ENCODE measurements at places on chromosomes 13 and 19.

DNA sequence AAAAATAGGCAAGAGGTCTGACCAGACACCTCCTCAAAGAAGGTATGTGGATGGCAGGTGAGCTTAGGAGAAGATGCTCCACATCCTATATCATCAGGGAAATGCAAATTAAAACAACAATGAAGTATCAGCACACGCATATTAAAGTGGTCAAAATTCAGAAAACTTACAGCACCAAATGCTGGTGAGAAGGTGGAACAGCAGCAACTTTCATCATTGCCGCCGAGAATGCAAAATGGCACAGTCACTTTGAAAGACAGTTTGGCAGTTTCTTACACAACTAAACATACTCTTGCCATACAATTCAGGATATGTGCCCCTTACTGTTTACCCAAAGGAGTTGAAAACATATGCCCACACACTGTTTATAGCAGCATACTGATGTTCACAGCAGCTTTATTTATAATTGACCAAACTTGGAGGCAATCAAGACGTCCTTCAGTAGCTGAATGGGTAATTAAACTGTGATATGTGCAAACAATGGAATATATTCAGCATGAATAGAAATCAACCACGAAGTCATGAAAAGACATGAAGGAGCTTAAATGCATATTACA, 22.5 kb downstream of the OR10H4 start:
- no peak for DNase-seq

- no peak for DNase-seq
Measured at GRCh38 chr13:50268500-50268899, 253.3 kb downstream of the KCNRG start.

DNA sequence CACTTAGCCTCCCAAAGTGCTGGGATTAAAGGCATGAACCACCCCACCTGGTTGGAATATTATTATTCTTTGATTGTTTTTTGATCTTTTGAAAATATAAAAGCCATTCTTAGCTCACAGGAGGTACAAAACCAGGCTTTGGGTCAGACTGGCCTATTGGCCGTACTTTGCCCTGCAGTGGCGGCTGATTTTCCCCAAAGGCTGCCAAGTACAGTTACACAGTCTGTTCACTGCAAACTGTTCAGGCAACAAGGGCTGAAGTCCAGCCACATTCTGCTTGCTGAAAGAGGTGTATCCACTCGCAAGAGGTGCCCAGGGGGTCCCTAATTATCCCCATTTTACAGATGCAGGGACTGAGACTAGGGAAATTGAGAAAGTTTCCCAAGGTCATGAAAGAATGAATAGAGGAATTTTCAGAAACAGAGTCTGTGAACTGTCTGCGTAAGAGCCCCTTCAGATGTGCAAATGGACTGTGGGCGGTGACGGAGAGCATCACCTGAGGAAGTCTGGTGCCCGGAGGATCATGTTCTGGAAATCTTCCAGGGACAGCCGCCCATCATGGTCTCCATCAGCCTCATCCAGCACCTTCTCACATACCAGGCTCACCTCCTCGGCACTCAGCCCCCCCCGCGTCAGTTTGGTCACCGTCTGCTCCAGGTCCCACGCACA, 9.0 kb downstream of the CIB3 start:
- DNase-seq, result no peak

DNA sequence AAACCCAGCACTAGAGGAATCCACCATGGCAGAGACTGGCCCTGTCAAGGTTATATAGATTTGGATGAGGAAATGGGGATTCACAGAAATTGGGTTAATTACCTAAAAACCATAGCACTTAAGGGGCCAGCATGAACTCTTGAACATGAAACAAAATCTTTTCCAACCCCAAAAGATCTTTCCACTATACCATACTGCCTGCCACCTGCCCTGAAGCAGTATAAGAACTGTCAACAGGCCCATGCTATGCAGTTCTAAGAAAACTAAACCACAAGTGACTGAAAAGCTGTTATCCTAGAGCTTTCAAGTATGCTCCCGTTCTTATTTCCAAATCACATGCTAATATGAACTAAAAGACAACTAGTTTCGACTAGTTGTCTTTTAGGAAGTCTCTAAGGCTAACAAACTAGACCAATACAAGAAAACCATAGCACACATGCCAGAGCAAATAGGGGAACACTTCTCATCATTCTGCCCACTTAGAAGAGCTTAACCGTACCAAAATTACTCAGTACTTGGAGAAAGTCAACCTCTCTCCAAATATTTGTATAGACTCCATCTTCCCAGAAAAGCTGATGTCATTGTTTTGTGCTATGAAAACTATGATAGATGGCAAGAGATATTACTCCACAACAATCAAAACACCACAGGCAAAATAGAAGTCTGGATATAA, 27.5 kb downstream of the HSPH1 start:
- DNase-seq, result no peak

GRCh38 chr19:58456111-58456510, 4.7 kb downstream of the ZNF324B start:
- DNase-seq, result no peak

GRCh38 chr13:112785483-112785856, 95.6 kb downstream of the ATP11A start:
- DNase-seq, result no peak

DNA sequence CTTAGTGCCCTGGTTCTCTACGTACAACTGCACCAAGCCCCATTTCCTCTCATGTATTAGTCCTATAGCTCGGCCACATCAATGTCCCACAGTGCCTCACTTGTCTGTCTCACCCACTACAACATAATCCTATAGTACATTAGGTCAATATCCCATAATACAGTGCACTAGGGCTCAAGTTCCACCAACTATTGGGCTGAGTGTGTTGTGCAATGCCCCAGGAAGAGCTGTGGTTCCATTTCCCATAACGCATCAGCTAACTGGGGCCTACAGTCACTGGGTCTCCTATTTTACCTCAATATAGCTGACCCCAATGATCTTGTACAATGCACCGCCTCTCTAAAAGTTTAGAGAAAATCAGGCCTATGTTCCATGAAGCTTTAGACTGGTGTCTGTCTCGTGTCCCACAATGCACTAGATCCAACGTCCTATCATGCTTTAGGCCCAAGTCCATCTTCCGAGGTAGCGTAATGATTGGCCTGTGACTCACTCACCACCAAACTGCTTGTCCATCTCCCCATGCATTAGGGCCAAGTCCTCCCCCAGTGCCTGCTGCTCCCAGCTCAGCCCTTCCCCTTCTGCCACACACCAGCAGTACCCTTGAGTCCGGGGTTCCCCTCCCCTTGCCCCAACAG, 21.8 kb downstream of the TSKS start:
- no peak for DNase-seq

DNA sequence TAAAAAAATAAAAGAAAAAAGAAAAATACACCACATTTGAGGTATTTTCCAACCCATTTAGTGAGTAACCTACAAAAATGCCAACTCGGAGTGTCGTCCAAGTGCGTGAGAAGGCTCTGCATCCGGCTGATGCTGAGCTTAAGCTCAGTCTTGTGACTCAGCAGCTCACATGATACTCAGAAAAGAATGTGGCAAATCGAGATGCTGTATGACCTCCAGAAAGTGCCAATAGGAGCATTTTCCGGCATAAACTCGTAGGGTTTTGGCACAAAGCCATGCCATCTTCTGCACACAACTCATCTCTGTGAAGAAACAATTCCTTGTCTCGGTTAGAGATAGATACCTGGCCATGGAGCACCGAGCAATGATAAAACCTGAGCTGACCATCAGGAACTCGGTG, 58.5 kb downstream of the TRPM4 start:
- no peak for DNase-seq

GRCh38 chr19:40441719-40442253, 2.3 kb downstream of the SERTAD3 start:
- no peak for DNase-seq

DNA sequence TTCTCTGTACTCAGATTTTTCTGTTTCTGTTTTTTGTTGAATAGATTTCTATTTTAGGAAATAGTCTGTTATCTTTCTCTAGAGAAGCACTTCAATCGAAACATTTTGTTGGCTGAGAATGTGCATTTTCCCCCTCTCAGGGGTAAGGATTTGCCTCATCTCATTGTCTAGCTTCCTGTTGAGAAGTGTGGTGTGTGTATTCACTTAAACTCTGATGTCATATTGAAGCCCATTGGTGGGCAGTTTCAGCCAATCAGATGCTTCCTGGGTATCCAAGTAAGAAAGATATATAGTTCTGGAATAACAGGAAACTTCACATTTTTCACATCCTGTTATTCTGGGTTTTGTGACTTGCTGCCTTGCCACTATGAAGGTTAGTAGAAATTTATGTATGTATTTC, 87.6 kb downstream of the ARHGEF7 start:
- DNase-seq, result peak; percentile 52

- no peak for DNase-seq
Measured at GRCh38 chr13:60363288-60363687, 33.7 kb upstream of the TDRD3 start.

- DNase-seq, result no peak
Measured at GRCh38 chr13:111217641-111218040, 102.5 kb downstream of the ARHGEF7 start.

GRCh38 chr19:54257116-54257480, at the start of gene LILRB5:
Gene LILRB5, minus strand, starts transcription at chr19:54257273. Its CDS starts 80 bp downstream, at chr19:54257193.
- no peak for DNase-seq

- no peak for DNase-seq
Measured at GRCh38 chr13:45074721-45075120, 45.6 kb upstream of the GTF2F2 start.

- DNase-seq, result no peak
Measured at GRCh38 chr13:113358653-113359190, 5.2 kb downstream of the GRTP1 start.

GRCh38 chr19:31597616-31598015, 248.4 kb upstream of the TSHZ3 start:
- DNase-seq, result no peak

GRCh38 chr13:39682788-39683187, 27.3 kb downstream of the COG6 start:
- no peak for DNase-seq

Data from renal cortex interstitium (tissue), 15 donors.